Tibial artery (tissue), 4 donors: ENCODE measurements at places on chromosomes 2 and 18.

GRCh38 chr2:51413726-51414125, 381.8 kb upstream of the NRXN1 start:
- H3K4me1 ChIP-seq = no peaks in the 10 kb centered on the region
- no peaks in the 10 kb centered on the region for H3K36me3 ChIP-seq
- H3K27me3 ChIP-seq = no peaks in the 10 kb centered on the region
- no peak overlapping the region for H3K27ac ChIP-seq
- H3K4me3 ChIP-seq = no peak overlapping the region
- DNase-seq = no peak

DNA sequence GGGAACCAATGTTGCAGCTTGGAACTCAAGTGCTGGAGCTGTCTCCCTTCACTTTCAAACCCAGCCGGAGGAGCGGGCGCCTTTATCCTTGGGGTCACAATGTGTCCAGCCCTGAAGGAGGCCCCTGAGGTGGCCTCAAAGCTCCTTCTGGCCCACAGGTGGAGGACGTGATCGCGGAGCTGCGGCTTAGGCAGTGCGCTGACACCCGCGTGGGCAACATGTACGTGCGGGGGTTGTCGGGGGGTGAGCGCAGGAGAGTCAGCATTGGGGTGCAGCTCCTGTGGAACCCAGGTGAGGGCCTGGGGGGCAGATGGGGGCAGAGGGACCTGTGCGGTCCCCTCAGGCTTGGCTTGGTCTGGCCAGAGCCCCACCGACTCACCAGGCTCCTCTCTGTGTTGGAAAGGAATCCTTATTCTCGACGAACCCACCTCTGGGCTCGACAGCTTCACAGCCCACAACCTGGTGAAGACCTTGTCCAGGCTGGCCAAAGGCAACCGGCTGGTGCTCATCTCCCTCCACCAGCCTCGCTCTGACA, 13.5 kb downstream of the ABCG8 start:
- no peaks in the 10 kb centered on the region for H3K36me3 ChIP-seq
- H3K4me1 ChIP-seq = no peaks in the 10 kb centered on the region
- H3K4me3 ChIP-seq = no peak overlapping the region
- H3K27ac ChIP-seq = no peak overlapping the region

DNA sequence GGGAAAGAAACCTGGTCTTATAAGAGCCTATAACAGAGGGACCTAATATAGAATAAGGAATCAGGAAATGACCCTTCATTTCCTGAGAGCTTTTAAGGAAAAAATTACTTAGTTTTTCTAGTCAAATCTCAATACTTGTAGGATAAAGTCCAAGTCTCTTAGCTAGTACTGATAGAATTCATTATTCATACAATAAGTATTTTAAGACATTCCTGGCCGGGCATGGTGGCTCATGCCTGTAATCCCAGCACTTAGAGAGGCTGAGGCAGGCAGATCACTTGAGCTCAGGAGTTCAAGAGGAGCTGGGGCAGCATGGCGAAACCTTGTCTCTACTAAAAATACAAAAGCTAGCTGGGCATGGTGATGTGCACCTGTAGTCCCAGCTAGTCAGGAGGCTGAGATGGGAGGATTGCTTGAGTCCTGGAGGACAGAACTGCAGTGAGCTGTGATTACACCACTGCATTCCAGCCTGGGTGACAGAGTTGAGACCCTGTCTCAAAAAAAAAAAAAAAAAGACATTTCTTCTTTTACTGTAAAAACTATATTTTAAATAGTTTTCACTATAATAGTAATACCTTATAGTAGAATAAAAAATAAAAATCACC, 3.2 kb downstream of the RAB3GAP1 start:
- H3K36me3 ChIP-seq = no peaks in the 10 kb centered on the region
- H3K27ac ChIP-seq = peak overlapping the region; percentile 32
- peak; percentile 28 for DNase-seq

GRCh38 chr2:104025295-104025694, 828.6 kb upstream of the POU3F3 start:
- H3K27ac ChIP-seq = no peak overlapping the region
- H3K27me3 ChIP-seq = no peaks in the 10 kb centered on the region
- no peak overlapping the region for H3K4me3 ChIP-seq
- H3K36me3 ChIP-seq = no peaks in the 10 kb centered on the region
- no peak for DNase-seq
- no peaks in the 10 kb centered on the region for H3K4me1 ChIP-seq

- no peak for DNase-seq
- no peaks in the 10 kb centered on the region for H3K27me3 ChIP-seq
- H3K36me3 ChIP-seq = no peaks in the 10 kb centered on the region
Measured at GRCh38 chr2:99862566-99862965, 279.8 kb downstream of the AFF3 start.

DNA sequence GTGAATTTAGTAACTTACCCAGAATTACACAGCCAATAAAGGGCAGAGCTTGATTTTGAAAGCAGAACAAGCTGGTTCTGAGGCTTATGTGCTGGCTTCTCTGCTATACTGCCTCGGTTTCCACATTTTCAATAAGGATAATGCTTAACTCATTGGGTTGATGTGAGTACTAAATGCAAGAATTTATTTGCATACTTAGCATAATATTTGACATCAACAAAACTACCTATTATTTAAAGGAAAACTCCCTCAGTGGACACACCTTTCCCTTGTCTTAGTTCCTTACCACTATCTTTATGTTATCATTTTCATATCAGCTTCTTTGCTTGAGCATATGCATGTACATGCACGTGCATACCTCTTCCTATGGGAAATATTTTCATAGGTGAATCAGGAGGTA, 3.0 kb upstream of the TGFA start:
- no peaks in the 10 kb centered on the region for H3K36me3 ChIP-seq
- H3K27me3 ChIP-seq = peaks cover 40% of the 10 kb centered on the region

- no peak overlapping the region for H3K4me3 ChIP-seq
- no peak overlapping the region for H3K27ac ChIP-seq
- peaks cover 21% of the 10 kb centered on the region for H3K4me1 ChIP-seq
- H3K36me3 ChIP-seq = no peaks in the 10 kb centered on the region
- no peaks in the 10 kb centered on the region for H3K27me3 ChIP-seq
Measured at GRCh38 chr2:85012855-85013254, 41.9 kb downstream of the KCMF1 start.

GRCh38 chr2:207130958-207131521, 34.7 kb downstream of the KLF7 start:
- peaks cover 93% of the 10 kb centered on the region for H3K4me1 ChIP-seq
- no peaks in the 10 kb centered on the region for H3K36me3 ChIP-seq
- peak overlapping the region; percentile 84 for H3K27ac ChIP-seq
- DNase-seq = no peak
- no peak overlapping the region for H3K4me3 ChIP-seq

- no peak for DNase-seq
- H3K27ac ChIP-seq = no peak overlapping the region
- no peaks in the 10 kb centered on the region for H3K36me3 ChIP-seq
Measured at GRCh38 chr2:5020116-5020875, 671.9 kb upstream of the SOX11 start.

GRCh38 chr2:120398996-120399888, 53.3 kb downstream of the INHBB start:
- H3K4me1 ChIP-seq = peaks cover 7% of the 10 kb centered on the region
- H3K36me3 ChIP-seq = no peaks in the 10 kb centered on the region
- peak; percentile 61 for DNase-seq
- no peak overlapping the region for H3K4me3 ChIP-seq

- no peaks in the 10 kb centered on the region for H3K4me1 ChIP-seq
- no peak overlapping the region for H3K27ac ChIP-seq
- H3K4me3 ChIP-seq = no peak overlapping the region
- no peak for DNase-seq
- no peaks in the 10 kb centered on the region for H3K36me3 ChIP-seq
Measured at GRCh38 chr2:20501974-20502373, 55.1 kb downstream of the RHOB start.

DNA sequence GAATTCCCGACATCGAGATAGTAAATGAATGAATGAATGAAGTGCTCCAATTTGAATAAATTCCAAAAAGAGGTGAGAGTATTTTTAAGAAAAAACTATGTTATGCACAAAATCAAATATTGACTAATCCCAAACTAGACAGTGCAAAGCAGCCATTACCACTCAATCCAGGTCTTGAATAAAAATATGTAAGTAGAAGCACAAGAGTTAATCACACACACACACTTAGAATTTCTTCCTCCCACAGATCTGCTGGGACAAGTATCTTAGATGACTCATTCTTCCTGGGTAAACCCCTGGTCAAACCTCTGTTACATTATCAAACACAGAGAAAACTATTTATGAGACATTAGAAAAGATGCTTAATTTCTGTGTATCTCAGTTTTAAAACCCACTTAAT, 102.0 kb downstream of the PLA2R1 start:
- H3K36me3 ChIP-seq = peaks cover 35% of the 10 kb centered on the region
- H3K27me3 ChIP-seq = no peaks in the 10 kb centered on the region
- DNase-seq = no peak
- H3K27ac ChIP-seq = no peak overlapping the region

DNA sequence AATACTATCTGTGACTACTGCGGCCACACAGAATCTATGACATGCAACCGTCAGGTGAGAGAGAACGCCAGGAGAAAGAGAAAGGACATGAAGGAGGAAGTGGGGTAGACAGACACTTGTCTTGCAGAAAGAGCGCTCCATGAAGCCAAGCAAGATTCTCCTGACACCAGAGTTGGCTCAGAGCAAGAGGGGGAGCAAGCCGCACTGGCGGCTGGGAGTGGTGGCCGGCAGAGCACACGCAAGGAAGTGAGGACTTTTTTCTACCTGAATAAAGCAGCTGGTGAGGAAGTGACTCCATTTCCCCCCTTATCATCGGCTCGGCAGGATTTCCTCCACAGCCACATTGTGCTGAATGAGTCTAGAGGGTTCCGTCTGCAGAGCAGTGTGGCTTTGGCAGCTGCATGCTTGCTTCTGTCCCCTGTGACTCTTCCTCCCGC, 181.6 kb downstream of the BCL2 start:
- H3K27me3 ChIP-seq = no peaks in the 10 kb centered on the region
- peaks cover 21% of the 10 kb centered on the region for H3K4me1 ChIP-seq
- H3K4me3 ChIP-seq = no peak overlapping the region
- no peaks in the 10 kb centered on the region for H3K36me3 ChIP-seq
- DNase-seq = no peak
